ENCODE measurements at places on chromosomes 4 and X.

DNA sequence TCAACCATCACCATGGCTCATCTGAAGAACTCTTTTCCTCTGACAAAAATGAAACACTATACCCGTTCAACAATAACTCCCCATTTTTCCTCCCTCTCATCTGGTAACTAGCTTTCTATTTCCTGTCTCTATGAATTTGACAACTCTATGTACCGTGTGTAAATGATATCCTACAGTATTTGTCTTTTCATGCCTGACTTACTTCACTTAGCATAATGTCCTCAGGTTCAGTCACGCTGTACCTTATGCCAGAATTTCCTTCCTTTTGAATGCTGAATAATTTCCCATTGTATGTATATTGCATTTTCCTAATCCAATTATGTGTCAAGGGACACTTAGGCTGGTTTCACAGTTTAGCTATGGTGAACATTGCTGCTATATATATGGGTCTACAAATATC is 18.2 kb downstream of the MAGEA9 start:
- no peak for DNase-seq

GRCh38 chrX:16429406-16429805 is 220.6 kb upstream of the S100G start:
- no peak for DNase-seq

DNA sequence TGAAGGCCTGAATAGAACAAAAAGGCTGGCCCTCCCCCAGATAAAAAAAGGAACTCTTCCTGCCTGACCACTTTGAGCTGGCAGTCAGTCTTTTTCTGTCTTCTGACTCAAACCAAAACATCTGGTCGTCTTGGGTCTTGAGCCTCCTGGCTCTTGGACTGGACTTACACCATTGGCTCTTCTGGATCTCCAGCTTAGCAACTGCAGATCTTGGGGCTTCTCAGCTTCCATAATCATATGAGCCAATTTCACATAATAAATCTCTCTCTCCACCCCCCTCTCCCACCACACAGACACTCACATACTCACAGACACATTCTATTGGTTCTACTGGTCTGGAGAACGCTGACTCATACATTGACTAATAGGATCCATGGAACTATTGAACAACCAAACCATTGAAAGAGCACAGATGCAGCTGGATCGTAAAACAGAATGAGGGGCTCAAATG is 15.6 kb upstream of the CWH43 start:
- DNase-seq, result no peak

- DNase-seq, result no peak
Observed at GRCh38 chr4:11669156-11669555, 240.5 kb upstream of the HS3ST1 start.

- no peak for DNase-seq
Observed at GRCh38 chrX:26778320-26778888, 562.4 kb downstream of the MAGEB5 start.

- no peak for DNase-seq
Observed at GRCh38 chr4:39181520-39181904, 817 bp upstream of the WDR19 start.

- DNase-seq, result no peak
Observed at GRCh38 chr4:183828839-183829238, 76.3 kb upstream of the STOX2 start.

DNA sequence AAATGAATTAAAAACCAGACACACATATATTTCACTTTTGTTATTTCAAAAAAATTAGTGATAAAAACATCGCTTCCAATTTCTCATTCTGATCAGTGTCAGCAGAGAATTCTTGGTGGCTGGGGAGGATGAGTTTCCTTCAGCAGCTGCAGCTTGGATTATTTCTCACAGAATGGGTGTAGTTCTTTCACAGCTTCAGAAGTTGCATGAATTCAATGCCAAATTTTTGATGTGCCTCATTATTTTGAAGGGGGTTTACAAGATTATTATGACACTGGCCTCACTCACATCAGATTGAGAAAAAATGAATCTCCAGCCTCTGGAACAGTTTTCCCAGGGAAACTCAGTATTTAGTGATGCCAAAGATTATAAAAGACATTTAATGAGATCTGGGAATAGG is 184.9 kb upstream of the WDFY3 start:
- no peak for DNase-seq

DNA sequence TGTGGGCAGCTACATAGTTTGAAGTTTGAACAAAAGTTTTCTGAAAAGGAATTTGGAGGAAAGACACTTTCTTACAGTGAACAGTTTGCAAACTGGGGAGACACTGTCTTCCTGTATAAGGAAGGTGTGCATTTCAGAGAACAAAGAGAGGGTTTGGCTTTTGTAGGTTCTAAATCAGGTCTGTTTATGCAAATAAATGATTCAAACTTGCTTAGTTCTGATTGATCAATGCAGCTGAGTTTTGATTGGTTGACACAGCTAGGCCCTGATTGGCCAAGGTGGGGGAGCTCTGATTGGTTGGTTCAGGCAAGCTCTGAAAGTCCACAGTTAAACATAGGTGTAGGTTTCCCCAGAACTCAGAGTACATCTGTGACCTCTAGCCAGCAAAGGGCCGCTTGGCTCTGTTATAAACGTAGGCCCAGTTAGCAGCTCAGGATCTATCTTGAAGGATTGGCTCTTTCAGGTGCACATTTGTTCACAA is 63.0 kb upstream of the ENPP6 start:
- no peak for DNase-seq

DNA sequence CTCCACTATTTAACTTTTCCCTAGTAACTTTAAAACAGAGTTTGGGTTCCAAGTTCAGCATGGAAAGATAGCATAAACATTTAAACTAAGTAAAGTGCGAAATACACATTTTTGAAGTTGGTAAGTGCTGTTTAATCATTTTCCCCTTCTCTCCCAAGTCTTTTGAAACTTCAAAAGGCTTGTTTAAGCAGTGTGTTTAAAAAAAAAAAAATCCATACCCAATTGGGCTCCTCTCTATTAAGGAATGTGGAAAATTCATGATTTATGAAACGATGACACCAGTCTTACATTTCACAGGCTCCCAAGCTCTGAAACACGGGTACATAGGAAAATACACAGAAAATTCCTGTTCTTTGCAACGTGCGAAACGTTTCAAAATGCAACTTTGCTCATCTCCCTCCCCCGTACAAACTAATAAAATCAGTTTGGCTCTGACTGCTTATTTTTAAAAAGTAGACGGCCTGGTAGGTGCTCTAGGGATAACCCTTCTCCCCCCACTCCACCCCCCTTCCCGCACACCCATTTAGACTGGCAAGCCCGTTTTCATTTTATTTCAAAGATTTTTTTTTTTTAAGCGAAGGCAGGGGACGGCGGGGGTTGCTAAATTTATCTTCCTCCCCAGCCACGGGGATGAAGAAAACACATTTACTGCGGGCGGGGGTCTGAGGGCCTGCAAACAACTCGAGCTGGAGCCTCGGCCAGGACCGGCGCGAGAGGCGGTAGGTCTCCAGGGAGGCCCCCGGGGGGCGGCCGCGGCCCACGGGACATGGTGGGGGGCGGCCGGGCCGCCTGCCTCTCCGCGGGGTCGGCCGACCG is 786 bp upstream of the ZFX start:
- peak; percentile 53 for DNase-seq

- DNase-seq, result no peak
Observed at GRCh38 chr4:38290366-38290765, 330.2 kb downstream of the PTTG2 start.

DNA sequence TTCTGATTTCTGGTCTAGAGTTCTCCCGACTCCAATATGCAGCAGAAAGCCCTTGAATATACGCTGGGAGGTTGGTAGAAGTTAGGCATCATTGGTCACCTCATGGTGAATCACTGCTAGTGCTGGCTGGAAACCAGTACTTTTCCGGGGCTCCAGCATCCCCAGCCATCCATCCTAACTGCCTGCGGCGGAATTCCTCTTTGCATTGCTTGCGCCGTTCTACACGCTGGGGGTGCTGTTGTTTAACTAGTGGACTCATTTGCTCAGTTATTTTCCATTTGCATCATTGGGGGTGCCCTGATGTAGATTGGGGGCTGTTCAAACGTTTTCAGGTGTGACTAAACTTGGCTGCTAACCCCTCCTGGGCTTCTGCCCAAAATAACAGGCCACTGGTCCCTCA is 23.3 kb upstream of the GPR50 start:
- peak; percentile 12 for DNase-seq

DNA sequence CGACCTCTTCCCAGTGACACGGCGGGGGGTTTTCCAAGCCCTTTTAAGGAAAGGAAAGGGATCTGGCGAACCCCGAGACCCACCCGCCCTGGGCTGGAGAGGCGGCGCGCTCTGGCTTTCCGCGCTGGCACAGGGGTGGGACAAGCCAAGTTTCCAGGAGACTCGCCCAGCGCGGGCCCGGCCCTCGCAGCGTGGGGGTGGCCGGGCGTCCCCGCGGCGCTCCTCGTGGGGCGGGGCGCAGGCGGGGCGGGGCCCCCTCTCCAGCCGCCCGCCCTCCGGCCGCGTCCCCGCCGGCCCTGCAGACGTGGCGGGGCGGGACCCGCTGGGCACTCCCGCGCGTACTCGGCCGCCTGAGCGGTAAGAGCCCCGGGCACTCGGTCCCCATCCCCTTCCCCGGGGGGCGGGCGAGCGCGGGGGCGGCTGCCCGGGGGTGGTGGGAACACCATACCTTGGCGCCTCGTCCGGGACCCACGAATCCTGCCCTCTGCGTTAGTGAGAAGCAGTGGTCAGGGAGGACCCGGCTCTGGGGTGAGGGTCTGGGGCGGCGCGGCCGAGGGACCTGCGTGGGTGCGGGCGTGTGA is at the start of gene FAM114A1:
FAM114A1 (plus strand) TSS at position 329 of the 581 bp plus-strand sequence. CDS start 10,273 bp downstream, outside the sequence.
- DNase-seq, result peak; percentile 87

DNA sequence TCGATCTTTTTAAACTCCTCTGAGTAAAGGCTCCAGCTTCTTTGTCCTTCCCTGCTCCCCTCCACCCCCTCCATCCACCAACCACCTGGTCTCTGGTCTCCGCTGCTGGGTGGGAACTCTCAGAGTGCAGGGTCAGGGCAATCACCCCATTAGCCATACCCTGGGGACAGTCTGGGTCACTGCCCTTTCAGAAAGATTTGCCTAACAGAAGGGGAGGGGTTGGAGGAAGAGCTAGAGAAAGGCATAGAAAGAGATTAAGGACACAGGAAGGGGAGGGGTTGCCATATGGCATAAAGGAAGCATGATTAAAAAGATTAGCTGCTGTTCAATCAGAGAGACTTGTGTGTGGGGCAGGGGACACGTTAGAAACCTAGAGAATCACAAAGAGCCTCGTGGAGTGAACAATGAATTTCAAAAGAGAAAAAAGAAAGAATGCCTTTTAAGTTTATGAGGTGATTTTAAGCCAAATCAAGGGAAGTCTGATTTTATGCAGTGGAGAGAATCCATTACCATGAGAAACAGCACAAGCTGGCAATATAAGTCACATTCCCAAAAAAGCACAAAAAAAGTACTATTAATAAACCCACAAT is 115.5 kb upstream of the ACSL4 start:
- no peak for DNase-seq

- no peak for DNase-seq
Observed at GRCh38 chr4:75714704-75715103, 9.7 kb upstream of the USO1 start.

Data from muscle of back (tissue), 13 donors.